ENCODE measurements at places on chromosomes 1 and 21.

DNA sequence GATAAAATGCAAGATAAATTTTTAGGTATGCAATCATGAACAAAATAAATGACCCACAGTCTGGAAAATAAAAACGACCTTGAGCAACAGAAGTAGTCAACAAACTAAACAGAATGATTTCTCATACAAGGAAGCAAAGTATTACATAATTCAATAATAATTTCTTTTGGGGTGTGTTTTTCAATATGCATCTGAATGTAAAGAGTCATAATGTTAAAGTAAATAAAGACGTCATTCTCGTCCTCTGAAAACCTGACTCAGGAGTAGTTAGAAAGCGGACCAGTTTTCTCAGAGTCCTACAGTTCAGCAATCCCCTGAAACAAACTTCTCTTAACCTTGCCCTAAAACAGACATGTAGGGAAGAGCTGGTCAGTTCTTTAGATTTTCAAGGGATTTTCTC, 18.6 kb downstream of the CDC42BPA start:
- DNase-seq = no peak

DNA sequence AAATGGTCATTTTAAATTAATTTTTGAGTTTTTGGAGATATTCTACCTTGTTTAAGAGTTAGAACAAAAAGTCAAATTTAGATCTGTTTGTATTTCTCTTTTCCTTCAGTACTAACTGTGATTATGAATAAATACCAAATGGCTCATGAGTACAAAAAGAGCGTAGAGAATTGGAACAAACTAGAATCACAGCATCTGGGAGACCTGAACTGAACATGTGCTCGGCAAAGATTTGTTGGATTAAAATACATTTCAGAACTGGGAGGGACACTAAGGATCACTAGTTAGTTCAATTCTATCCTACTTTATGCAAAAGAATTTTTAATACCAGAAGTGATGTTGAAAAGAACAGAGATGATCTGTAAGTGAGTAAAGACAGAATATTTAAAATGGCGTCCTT, 19.5 kb downstream of the OLFM3 start:
- no peak for DNase-seq

GRCh38 chr21:25409978-25410377, 197.3 kb downstream of the MRPL39 start:
- no peak for DNase-seq

- DNase-seq = peak; percentile 36
Measured at GRCh38 chr1:107572674-107573211, 392.2 kb downstream of the VAV3 start.

GRCh38 chr1:8679929-8680663, 137.3 kb downstream of the RERE start:
- no peak for DNase-seq

GRCh38 chr1:30569384-30569783, 154.0 kb downstream of the MATN1 start:
- no peak for DNase-seq

DNA sequence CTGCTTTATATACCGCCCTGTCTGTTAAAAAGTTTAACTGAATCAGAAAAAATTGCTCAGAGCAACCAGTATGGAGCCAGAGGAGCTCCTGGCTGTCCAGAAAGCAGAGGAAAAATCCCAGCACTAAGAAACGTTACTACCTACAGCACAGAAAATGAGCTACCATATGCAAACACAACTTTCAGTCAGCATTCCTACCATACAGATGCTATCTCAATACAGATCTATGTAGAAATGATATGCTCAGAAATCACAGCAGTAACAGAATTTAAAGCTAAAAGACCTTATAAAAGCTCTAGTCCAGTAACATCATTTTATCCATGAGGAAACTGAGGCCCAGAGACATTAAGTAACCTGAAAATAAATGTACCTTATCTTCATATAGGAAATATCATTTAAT, 38.7 kb downstream of the PCNX2 start:
- no peak for DNase-seq

DNA sequence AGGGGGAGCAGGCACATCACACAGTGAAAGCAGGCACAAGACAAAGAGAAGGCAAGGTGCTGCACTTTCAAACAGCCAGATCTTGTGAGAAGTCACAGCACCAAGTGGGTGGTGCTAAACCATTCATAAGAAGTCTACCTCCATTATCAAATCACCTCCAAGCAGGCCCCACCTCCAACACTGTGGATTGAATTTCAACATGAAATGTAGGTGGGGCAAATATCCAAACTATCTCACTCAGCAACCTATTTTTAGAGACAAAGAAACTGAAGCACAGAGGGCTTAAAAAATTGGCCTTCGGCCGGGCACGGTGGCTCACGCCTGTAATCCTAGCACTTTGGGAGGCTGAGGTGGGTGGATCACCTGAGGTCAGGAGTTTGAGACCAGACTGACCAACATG, 90.4 kb downstream of the UBE2U start:
- no peak for DNase-seq

DNA sequence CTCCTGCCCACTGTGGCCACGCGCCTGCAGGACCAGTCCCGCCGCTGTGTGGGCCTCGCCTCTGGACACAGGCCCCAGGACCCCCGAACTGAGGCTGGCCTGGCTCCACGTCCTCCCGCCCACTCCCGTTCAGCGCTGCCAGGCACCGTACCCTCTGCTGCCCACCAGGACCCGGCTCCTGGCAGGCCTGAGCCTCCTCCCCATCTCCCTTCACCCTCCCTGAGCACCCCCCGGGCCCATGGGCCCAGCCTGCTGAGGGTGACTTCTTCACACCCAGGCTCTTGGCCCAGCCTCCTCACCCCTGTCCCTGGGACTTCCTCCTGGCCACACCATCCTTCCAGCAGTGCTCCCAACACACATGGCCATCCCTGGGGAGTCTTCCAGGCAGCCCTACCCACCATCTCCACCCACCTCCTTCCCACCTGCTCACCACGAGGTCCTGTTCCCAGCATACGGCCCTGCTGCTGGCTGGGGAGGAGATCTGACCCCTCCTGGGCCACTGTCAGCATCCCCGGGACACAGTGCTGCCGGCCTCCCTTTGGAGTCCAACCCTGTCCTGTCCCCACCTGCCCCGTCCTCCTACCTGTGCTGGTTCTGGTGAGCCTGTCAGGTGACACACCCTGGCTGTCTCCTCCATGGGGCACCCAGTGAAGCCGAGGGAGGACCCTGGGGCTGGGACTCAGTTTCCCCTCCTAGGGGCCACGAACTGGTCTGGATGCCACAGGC, 53.7 kb downstream of the SLX9 start:
- no peak for DNase-seq

GRCh38 chr1:89918794-89919155, 76.1 kb upstream of the ZNF326 start:
- no peak for DNase-seq

DNA sequence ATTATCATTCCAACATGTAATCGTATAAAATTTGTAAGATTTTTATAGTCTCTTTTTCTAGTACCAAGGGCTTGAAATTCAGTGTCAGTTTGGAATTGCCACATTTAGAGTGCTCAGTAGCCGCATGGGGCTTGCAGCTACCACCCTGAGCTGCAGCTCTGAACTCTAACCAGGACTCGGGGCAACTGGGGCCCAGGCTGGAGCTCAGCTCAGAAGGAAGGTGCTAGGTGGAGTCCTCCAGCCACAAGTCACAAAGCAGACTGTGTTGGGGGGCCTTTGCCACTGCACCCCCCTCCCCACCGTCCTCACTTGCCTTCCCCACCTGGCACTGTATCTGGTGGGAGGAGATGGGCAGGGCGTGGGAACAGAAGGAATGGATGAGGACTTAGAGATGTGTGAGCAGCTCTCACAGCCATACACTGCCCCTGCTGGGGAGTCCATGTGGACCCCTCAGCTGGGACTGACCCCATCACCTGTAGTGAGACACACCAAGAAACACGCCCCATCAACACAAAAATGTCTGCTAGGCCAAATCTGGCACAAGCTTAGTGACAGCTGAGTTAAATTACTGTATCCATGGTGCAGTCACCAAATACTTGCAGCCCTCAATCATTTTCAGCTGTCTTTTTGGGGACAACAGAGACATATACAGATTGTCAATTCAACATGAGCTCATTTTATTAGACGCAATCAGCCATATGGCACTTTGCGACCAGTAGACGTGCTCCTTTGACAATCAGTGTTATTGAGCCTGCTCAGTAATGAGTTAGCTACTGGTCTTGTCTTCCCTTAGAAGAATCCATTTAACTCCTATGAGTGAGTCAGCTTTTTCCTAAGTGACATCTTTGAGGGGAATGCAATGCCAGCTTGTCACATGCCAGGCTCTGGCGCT, 241.7 kb upstream of the RAB4A start:
- no peak for DNase-seq

- no peak for DNase-seq
Measured at GRCh38 chr1:28631713-28632112, 11.2 kb downstream of the TAF12 start.
